ENCODE measurements at places on chromosomes 1 and 21.

DNA sequence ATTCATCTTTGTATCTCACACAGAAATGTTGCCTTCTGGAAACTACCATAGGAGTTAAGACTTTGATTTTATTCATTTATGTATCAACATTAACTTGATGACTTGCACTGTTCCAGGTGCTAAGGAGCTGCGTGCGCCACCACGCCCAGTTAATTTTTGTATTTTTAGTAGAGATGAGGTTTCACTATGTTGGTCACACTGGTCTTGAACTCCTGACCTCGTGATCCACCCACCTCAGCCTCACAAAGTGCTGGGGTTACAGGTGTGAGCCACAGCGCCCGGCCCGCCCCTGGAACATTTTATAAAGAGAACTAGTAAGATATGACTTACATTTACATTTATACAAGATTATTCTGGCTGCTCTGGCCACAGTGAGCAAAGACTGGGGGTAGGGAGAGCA lies 252.2 kb downstream of the FAF1 start:
- DNase-seq: no peak

DNA sequence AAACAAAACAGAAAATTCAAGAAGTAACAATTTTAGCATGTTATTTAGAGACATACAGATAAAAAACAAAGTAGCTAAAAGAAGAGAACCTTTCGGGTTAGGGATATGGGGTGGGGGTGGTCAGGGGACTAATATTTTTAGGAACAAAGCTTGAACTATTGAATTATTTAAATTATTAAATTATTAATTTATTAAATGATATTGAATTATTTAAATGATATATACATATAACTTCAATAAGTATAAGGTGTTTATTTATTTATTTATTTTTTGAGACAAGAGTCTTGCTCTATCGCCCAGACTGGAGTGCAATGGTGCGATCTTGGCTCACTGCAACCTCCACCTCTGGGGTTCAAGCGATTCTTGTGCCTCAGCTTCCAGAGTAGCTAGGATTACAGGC lies 36.0 kb downstream of the EIF2B3 start:
- DNase-seq: no peak

- DNase-seq: no peak
These were observed 498 bp upstream of the CLCA2 start for GRCh38 chr1:86423473-86423872.

DNA sequence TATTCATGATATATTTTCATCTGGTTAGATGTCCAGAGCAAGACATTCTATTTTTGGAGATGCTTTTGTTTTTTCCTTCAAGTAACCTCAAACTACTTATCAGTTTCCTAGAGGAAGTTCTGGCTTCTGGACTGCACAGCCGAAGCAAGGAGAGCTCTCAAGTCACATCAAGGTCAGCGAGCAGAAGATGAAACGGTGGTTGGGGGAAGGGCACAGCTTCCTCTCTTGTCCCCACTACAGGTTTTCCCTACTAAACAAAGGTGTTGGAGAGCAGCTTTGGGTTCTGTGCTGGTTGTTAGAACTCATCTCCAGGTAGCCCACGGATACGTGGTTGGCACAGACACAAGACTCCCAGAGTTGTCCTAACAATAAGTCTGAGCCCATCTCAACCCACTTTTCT lies 5.1 kb upstream of the PLEKHO1 start:
- no peak for DNase-seq

DNA sequence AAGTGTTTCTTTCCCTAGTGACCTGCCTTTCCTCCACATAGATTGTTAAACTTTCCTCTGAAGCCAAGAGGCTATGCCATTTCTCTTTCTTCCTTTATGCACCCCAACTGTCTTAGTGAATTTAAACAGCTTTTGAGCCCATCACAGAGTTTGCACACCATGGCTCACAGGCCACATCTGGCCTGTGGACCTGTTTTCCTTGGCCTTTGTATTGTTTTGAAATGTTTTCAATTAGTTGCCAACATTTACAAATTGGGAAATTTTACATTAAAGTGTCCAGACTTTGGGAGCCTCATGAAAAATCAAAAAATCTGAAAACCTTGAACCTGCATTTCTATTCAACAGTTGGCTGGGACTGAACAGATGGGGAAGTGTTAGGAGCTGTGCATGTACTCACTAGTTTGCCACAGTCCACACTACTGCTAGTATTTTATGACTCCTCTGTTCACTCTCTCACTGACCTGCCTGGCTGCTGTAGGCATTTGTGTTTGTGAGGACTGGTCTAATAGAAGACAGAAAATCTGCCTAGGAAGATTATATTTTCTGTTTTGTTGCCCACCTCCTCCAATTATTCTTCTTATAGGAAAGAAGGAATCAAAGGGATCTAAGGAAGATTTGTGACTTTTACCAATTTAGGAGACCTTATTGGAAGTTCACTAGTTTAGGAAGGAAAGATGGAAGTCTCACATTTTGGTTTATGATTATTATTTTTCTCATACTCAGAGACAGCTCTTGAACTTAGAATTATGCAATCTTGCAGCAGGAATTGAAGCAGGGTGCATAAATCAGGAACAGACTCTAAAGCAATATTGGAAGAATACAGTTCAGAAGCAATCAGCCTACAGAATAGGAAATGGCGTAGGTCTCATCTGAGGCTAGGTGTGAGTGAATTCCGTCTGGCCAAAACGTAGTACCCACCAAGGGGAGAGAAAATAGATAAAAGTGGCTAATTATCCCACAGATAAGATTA lies 134.7 kb downstream of the HLX start:
- DNase-seq: no peak

- peak; percentile 36 for DNase-seq
These were observed 215.8 kb upstream of the ZRANB2 start for GRCh38 chr1:71296551-71297134.

DNA sequence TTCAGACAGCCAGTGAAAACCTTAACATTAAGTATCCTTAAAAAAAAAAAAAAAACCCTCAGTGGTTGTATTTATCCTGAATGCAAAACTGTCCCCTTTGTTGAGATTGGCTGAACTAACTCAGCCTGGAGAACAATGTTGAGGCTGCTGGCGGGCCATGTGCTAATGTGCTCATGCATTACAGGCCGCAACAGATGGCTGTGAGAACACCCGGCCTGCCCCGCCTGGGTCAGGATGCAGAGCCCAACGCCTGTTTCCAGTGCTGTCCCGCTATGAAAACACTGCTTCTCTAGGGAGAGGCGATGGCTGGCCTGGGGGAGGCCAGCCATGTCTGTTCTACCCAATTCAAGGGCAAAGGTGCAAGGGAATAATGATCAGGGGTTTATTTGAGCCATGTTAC lies 13.8 kb downstream of the OLIG2 start:
- DNase-seq: no peak

DNA sequence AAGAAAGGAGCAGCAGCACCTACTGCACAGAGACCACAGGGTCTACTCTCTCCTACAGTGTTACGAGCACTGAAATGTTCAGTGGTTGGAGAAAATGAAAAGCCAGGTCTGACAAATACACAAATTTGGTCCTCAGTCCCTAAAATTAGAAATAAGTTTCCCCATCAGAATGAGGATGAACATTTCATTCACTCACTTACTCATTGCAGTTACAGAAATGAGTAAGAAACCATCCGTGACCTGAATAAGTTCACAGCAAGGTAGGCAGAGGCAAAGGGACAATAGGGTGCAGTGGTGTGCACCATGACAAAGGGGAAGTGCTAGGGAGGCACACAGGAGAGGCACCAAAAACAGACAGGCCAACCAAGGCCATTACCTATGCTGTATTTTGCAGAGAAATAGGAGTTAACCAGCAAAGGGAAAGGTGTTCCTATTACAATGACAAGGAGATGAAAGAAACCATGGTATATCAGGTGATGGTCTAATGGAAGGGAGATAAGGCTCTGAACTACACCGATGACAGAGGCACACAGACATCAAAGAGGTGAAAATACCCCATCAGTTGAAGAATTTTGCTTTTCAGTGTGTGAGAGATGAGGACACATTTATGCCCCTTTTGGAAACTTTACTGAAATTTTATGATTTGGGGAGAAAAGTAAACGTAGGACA lies 29.4 kb downstream of the VAV3 start:
- no peak for DNase-seq

DNA sequence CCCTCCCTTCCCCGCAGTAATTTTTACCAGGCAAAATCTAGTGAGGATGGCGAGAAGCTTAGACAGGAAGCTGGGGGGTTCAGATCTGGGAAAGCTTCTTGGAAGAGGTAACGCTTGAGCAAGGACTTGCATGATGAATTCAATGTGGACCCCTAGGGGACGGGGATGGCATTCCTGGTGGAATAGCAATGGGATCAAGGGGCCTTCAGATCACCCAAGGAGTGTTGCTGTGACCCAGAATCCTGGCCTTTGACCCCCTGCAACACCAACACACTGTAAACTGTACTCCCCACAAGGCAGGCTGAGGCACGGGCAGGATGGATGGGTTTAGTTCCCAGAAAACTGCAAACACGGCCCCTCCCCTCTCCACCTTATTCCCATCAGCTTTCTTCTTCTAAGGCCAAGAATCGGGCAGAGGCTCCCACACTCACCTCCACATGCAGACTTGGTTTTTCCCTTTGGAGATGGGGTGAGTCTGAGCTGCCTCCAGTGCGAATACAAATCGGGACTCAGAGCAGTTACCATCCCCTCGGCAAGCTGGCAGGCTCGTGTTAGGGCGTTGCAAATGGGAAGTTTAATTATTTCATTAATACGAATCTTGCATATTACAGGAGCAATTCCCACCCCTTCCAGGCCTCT lies 20.1 kb downstream of the DISP3 start:
- DNase-seq: no peak

- DNase-seq: no peak
These were observed 21.9 kb downstream of the CAPZB start for GRCh38 chr1:19463504-19463803.
